ENCODE measurements at places on chromosomes 11 and 22.

- no peak for DNase-seq
Measured at GRCh38 chr11:8826139-8826786, 84.7 kb upstream of the AKIP1 start.

GRCh38 chr11:1390569-1391164, 933 bp downstream of the BRSK2 start:
- no peak for DNase-seq

DNA sequence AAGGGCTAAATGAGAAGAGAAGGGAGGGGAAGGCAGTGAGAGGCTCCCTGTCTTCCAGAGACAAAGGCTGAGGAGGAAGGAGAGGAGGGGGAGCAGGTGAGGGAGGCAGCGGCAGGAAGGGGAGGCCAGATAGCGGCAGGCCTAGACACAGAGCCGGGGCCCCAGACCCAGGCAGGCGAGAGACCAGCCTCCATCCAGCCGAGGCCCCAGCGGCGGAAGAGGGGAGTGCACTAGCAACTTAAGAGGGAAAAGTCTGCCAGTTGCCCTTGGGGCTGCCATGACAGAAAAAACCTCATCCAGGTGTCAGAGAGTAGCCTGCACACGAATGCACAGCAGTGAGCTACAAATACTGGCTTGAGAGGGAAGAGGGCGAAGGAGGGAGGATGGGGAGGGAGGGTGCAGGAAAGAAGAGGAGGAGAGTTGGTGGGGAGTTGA, 46.7 kb downstream of the IGLL1 start:
- DNase-seq = no peak

- no peak for DNase-seq
Measured at GRCh38 chr11:116532066-116532465, 240.7 kb downstream of the BUD13 start.

GRCh38 chr11:35491231-35491871, 34.1 kb downstream of the PAMR1 start:
- DNase-seq = no peak

GRCh38 chr11:131614631-131615030, 244.2 kb downstream of the NTM start:
- no peak for DNase-seq

- DNase-seq = no peak
Measured at GRCh38 chr11:71500601-71501021, 26.5 kb upstream of the KRTAP5-7 start.

DNA sequence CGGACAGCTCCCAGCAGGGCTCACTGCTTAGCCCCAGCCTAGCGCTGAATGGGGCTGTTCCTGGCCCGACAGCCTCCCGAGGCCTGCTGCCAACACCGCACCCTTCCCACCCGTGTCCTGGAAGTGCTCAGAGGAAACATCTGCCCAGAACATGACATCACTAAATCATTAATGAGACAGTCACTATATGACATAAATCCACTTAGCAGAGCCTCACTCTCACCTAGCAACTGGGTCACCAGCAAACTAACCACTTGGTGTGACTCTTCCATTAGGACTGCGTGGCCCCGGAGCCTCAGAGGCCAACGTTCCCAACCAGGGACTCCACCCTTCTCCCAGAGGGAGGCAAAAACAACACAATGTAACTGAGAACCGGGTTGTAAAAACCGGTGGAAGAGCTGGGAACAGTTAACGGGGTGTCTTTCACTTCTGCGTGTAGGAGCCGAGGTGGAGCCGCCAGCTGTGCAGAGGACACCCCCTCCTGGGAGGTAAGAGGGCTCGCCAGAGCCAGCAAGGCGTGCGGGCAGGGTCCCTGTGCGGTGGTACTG, 21.4 kb upstream of the PACSIN2 start:
- no peak for DNase-seq

DNA sequence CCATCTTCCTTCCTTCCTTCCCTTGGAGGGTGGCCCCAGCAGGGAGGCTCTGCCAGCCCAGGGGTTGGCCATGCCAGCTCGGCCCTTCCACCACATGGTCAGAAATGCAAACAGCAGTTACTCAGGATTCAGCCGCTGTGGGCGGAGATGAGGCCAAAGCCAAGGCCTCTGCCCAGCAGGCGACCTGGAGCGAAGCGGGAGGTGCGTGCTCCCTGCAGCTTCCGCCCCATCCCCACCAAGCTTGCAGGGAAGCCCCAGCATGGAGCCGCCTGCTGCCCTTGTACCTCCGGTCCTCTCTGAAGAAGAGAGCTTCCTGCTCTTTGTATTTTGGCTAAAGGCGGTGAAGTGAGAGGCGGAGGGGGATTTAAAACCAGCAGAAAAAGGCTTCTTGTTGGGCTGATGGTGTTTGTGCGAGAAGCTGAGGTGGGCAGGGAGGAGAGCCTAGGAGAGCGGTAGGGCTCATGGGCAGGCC, 50.4 kb downstream of the ANO1 start:
- DNase-seq = no peak

DNA sequence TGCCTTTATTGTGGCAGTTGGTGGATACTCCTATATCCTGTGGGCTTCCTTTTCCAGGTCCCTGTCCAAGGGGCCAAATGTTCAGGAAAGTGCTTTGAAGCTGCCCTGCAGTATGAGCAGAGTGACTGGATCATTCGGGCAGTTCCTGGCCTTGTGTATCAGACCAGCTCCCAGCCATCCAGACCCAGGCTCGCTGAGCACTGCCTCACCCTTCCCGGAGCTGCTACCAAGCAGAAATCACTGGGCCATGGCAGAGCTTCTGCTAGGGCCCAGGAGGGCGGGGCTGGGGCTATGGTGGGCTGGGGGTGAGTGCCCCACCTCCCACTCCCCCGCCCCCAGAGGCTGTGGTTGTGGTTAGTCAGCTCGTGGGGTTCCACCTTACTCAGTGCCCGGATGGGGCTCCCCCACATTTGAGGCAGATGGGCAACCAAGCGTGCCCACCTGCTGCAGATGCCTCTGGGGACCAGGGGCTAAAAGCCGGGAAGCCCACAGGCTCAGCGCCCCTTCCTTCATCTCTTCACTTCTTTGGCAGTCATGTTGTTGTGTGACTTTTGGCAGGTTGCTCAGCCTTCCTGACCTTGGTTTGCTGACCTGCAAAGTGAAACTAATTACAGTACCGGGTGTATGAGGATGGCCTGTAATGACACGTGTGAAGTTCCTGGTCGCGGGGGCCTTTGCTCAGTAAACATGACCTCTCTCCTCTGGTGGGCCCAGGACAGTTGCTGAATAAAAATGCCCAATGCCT, 2.1 kb upstream of the LRRC32 start:
- DNase-seq = no peak

DNA sequence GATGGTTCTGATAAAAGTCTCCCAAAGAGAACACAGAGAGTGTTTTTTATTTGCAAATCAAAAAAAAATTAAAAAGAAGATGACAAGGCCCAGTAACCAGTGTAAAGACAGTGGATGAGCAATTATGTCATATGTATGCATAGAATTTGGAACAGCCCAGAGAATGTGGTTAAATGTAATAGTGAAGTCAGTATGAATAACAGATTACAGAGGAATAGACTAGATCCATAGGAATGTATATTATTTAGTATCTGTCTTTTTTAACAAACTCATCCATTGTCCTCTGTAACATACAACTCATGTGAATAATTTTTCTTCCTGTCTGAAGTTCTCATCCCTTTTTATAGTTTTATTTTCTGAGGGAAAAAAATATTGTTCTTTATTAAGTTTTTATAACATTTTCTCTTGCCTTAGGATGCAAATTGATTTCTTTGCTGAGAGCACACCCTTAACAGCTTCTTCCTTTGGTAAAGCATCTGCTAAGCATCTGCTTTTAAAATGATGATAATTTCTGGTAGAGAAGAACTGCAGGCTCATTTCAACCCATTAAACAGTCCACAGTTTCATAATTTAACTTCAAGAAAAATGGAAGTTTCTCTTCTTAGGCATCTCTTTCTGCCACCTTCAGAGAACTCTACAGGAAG, 266.5 kb upstream of the MTNR1B start:
- no peak for DNase-seq

- DNase-seq = no peak
Measured at GRCh38 chr22:26689513-26690301, 32.3 kb downstream of the MIAT start.

- peak; percentile 46 for DNase-seq
Measured at GRCh38 chr11:69292221-69292648, 1.7 kb upstream of the MYEOV start.

DNA sequence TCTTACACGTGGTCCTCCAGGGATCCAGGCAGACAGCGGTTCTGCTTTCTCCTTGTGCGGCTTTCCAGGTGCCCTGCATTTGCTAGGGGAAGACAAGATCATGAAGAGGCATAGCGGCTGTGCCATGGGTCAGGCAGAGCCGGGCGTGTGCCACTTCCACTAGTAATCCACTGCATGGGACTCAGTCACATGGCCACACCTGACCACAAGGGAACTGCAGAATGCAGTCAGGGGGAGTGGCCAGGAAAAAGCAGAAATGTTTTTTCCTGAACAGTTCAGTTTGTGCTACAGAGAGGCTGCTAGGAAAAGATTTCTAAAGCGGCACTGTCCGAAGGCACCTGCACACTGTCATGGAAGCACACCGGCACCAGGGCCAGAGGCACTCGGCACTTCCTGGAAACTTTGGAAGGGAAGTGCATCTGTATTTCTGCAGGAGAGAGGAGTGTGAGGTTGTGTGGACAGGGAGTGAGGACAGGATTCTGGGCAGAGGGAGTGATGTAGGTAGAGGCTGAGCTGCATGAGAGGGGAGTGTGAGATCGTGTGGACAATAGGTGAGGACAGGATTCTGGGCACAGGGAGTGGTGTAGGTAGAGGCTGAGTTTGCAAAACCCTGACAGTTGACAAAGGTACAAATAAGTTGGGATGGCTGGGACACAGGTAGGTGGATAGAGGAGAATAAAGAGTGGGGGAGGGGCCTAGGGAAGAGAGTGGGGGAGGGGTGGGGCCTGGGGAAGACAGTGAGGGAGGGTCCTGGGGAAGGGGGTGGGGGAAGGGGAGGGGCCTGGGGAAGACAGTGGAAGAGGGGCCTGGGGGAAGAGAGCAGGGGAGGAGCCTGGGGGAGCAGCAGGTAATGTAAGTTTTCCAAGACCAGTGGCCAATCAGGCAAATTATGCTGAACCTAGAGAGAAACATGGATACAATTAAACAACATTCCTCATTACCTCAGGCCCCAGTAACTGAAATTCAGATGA, 1436.3 kb downstream of the TBC1D22A start:
- no peak for DNase-seq

GRCh38 chr11:7278314-7278917, 26.7 kb downstream of the SYT9 start:
- DNase-seq = peak; percentile 30

DNA sequence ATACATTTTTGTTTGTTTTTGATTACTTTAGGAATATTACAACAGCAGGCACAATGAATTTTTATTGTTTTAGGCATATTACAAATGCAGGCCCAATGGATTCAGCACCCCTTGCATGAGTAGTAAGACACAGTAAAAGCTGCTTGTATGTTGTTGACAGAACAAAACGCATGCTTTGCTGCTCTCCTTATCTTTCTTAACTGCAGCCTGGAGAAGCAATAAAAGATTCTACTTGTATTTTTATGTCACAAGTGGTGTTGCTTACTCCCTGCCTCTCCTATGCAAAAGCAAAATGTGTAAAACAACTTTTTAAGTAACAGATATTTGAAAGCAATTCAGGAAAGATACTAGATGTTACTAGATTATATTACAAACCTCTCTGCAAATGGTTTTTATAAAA, 73.9 kb downstream of the TRPC6 start:
- no peak for DNase-seq

- no peak for DNase-seq
Measured at GRCh38 chr11:61352038-61352437, 9.6 kb downstream of the CYB561A3 start.

- no peak for DNase-seq
Measured at GRCh38 chr11:91136631-91137030, 913.8 kb upstream of the CHORDC1 start.

- DNase-seq = no peak
Measured at GRCh38 chr11:79425463-79425862, 15.4 kb downstream of the TENM4 start.

GRCh38 chr11:65816696-65817095, 17.1 kb upstream of the SNX32 start:
- no peak for DNase-seq

- no peak for DNase-seq
Measured at GRCh38 chr11:102171101-102171500, 60.9 kb downstream of the YAP1 start.

- no peak for DNase-seq
Measured at GRCh38 chr22:33917744-33918406, 2.4 kb downstream of the LARGE1 start.

- DNase-seq = no peak
Measured at GRCh38 chr22:49224243-49224642, 603.4 kb downstream of the BRD1 start.

GRCh38 chr22:27737521-27737920, 64.0 kb downstream of the MN1 start:
- DNase-seq = no peak

GRCh38 chr11:115379528-115379927, 124.7 kb downstream of the CADM1 start:
- no peak for DNase-seq

GRCh38 chr11:66720223-66720898, 8.7 kb downstream of the SPTBN2 start:
- DNase-seq = no peak

- DNase-seq = no peak
Measured at GRCh38 chr11:2934021-2934550, 4.9 kb upstream of the PHLDA2 start.

GRCh38 chr11:103872748-103873147, 163.7 kb upstream of the DDI1 start:
- DNase-seq = peak; percentile 7

GRCh38 chr11:134159652-134160051, 64.1 kb downstream of the NCAPD3 start:
- DNase-seq = no peak

Data from erythroblast (primary cell).